ENCODE measurements at places on chromosomes 4 and X.

DNA sequence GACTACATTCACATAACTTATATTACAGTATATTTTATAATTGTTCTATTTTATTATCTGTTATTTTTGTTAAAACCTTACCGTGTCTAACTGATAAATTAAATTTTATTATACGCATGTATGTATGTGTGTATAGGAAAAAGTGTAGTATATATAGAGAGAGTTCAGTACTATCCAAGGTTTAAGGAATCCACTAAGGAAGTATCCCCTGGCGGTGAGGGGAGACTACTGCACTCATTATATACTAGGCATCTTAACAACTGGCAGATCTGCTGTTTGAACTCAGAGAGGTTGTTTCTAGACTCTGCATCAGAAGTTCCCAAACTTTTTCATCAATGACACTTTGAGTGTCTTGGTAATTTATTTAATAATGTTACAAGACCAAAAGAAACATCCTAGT, 70.9 kb downstream of the NDST4 start:
- DNase-seq, result no peak

GRCh38 chr4:24053934-24054333, 164.1 kb upstream of the PPARGC1A start:
- DNase-seq, result no peak

GRCh38 chrX:94742772-94743171, 1068.8 kb downstream of the FAM133A start:
- DNase-seq, result no peak

DNA sequence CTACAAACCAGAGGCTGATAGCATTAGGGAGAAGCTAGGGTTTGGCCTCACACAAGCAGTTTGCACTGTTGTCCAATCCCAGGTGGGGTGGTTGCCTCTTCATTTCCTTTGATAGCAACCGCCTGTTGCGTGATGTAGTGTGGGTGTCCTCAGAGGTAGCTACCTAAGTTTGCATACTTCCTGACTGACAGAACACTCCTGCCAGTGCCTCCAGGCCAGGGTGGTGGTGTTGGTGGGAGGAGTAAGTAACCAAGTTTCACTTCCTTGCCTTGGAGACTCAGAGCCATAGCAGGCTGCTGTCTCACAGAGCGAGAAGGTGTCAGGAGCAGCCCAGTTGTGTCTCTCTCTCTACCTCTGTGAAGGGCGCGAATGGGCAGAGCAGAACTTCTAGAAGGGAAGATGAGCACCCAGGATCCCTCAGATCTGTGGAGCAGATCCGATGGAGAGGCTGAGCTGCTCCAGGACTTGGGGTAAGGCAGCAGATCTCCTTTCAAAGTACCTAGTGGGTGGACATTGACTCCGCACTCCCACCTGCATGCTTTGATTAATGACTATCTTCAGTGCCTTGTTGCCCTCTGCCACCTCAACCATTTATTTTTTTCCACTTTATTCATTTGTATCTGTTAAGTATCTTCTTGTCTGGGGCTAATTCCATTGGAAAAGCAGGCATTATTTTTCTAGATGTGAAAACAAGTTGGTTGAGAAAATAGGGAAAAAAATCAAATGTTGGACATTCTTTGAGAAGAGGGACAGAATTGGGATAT, at the start of gene DAPP1:
Gene DAPP1 (plus strand): TSS at position 283 of the 764 bp plus-strand sequence. CDS start 87 bp downstream, at position 370.
- DNase-seq, result peak; percentile 60
